ENCODE measurements at places on chromosomes 1 and 21.

DNA sequence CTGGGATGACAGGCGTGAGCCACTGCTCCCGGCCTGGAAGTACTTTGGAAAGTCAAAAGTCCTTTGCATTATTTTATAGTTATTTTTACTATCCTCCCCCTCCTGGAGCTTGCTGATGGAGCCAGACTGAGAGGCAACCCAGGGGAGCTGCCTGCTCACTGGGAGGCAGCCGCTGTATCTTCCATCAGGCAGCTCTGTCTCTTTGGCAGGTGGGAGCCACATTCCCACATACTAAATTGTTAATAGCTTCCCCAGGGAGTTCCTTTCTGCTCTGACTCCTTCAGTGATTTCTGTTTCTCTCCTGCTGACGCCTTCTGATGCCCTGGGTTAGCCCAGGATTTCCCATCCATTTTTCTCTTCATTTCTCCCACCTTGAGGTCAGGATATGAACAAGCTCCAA, 4.9 kb upstream of the OPRD1 start:
- DNase-seq = no peak

DNA sequence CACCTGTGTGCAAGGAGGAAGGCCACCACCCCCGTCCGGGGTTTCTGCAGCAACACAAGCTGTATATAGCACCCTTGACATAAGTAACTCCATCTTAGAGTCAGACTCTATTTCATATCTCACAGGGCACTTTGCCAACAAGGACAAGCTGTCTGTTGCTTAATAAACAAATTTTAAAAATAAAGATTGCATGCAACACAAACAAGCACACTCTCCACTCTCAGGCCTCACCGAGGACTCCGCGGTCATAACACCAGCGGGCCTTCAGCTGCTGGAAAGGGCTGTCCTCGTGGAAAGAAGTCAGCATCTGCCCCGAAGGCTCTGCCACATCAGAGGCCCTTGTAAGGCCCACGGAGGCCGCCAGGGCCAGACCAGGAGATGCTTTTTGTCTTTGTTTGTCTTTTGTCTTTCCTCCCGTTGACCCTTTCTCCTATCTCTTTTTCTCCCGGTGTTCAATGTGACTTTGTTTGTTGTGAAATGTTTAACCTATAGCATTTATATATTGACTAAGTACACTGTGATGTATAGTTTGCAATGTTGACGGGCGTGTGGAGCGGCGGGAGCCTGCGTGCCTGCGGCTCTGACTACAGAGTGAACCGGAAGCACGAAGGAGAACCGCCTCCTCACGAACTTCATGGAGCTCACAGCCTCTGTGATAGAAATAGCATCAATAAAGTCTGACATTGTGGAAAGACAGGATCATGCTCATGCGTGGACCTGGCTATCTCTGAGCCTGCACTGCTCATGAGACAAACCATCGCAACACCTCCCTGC, 24.1 kb downstream of the MEGF6 start:
- no peak for DNase-seq

- peak; percentile 14 for DNase-seq
Observed at GRCh38 chr1:170010443-170010842, 64.1 kb downstream of the KIFAP3 start.

- DNase-seq = no peak
Observed at GRCh38 chr1:36561361-36561724, 78.6 kb upstream of the CSF3R start.

- DNase-seq = no peak
Observed at GRCh38 chr1:63904826-63905225, 131.0 kb downstream of the ROR1 start.

All from AG20443 (cell line).